ENCODE measurements at places on chromosomes 7 and 10.

DNA sequence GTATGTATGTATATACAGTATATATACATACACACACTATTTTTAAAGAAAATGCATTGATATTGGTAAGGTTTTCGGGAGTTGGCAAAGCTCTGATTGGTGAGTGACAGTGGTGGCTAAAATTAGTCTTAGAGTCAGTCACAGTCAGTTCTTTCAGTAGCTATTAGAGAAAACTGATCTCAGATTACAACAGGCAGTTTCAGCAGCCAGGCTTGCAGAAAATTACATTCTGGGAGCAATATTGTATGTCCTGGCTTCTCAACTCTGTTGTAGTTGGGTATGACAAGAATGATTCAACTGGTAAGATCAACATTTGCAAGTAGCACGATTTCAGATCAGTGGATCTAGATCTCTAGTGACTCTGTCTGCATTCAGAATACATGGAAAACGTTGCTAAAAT, 897.9 kb upstream of the AUTS2 start:
- DNase-seq = no peak

DNA sequence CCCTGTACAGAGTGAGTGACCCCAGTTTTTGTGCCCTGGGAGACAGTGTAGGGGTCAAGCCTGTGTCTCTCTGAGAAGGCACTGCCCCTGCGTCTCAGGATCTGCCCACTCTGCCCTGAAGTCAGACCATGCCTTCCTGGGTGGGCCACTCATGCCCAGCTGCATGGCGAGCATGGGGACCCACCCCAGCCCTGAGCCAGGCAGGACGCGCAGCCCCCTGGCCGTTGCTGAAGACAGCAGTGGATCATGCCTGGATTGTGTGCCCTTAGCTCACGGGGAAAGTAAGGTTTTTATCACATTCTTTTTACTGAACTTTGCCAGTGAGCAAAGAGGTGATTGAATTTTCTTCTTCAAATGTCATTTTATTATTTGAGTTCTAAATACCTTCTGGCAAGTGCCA, 66.2 kb downstream of the WDR37 start:
- DNase-seq = no peak

- DNase-seq = no peak
These were observed 27.8 kb downstream of the RHEB start for GRCh38 chr7:151491859-151492258.

- DNase-seq = no peak
These were observed 360.4 kb downstream of the PARD3 start for GRCh38 chr10:34454590-34455261.

DNA sequence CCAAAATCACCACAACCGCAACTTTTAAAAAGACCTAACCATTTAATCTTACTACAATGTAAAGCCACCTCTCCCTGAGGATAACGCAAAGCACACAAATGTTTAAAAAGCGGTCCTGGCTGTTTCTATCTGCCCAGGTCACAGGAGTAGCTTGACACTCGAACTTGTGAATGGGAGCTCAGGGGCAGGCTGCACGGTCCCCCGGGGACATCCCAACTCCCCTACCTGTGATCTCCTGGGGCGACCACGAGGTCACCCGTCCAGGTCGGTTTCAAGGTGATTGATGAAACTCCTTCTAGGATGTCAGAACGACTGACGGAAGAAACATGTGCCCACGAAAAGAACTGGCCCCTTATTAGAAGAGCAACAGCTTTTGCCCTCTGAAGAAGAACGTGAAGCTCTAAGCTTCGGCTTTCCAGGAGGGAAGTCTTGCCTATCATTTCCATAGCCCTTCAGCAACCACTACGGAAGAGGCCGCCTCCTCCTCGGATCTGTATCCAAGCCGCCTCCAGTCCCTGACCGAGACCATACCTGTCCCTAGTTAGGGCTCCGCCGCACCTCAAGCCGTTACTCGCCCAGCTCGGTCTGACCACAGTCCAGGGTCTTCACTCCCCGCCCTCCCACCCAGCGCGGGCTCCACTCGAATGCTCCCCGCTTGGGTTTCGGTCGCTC, 459 bp downstream of the CYCS start:
- peak; percentile 11 for DNase-seq

DNA sequence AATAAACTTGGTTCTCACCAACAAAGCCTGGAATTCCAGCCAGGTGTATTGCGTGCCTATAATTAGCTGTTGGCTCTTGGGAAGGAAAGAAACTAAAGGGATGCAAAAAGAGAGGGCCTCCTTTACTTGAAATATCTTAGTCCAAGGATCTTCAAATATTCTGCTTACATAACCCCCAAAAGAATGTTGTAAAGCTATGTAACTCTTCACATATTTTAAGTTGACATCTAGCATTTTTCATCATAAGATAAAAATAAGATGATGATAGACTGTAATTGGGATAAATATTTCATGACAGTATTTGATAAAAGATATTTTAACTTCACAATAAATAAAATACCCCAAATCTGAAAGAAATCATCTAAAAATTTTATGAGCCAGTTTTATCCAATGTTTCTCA, 52.5 kb upstream of the SEPTIN7 start:
- no peak for DNase-seq

DNA sequence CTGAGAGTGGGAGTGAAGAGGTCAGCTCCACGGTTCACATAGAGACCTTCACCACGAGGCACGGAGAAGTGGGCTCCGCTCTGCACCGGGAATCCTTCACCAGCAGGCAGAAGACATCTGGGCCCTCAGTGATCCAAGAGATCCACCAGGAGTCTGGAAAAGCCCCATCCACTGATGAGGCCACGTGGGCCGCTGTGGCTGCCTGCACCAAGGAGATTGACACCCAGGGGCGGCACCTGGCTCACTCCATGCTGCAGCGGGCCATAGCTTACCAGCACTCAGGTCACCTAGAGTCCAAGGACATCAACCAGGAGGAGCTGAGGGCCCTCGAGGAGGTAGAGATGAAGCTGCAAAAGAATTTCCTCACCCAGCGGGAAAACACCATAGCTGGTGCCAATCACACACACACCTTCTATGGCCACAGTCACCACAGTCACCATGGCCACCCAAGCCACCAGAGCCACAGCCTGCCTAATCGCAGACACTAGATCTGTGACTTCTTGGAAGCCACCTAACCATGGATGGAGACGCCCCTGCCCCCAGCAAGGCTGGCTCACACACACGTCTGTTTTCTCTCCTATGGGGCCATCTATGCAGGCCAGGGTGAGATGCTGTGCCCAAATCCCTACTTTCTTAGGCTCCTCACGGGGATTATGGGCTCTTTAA, 694 bp downstream of the C10orf62 start:
- no peak for DNase-seq

GRCh38 chr10:22478555-22479334, 133.4 kb downstream of the SPAG6 start:
- no peak for DNase-seq

GRCh38 chr10:27038168-27038567, 62.1 kb downstream of the ANKRD26 start:
- DNase-seq = no peak

- DNase-seq = no peak
These were observed 97.4 kb upstream of the BMPER start for GRCh38 chr7:33807779-33808482.

DNA sequence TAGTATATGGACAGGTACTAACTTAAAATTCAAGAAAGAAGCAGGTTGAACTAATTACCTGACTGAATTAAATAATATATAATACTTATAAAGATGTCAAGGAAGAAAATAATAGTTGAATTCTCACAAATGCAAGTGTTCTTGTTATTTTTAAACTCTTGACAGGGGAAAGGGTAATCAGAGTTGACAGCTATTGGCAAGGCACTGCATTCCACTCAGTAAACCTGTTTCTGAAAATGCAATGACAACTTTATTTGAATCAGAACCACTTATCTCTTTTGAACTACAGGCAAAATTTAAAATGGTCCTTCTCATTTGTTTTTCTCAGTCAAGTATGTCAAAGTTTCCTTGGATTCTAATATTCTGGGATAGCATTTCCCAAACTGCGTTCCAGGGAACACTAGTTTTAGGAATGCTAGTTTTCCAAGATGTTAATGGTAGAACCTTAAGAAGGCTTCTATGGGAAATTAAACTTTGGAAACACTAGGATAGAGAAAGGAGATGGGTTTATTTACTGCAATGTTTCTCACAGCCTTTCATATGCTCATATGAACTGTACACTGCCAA, 103.7 kb upstream of the LRRN3 start:
- no peak for DNase-seq

DNA sequence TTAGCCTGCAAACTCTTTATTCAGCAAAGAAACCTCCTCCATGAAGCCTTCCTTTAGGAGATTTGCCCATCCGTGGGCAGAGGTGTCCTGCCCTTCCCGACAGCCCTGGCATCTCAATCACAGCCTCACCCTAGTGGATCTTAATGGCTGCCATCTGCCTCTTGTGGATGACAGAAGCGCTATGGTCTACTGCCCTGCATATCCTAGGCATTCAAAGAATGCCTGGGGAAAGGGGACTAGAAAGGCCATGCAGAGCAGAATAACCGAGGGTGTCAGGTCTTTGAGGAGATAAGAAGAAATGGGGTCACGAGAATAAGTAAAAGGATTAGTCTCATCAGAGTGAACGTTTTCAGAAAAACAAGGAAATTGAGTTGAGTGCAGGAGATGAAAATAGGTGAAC, 57.7 kb upstream of the SPOCK2 start:
- DNase-seq = no peak

DNA sequence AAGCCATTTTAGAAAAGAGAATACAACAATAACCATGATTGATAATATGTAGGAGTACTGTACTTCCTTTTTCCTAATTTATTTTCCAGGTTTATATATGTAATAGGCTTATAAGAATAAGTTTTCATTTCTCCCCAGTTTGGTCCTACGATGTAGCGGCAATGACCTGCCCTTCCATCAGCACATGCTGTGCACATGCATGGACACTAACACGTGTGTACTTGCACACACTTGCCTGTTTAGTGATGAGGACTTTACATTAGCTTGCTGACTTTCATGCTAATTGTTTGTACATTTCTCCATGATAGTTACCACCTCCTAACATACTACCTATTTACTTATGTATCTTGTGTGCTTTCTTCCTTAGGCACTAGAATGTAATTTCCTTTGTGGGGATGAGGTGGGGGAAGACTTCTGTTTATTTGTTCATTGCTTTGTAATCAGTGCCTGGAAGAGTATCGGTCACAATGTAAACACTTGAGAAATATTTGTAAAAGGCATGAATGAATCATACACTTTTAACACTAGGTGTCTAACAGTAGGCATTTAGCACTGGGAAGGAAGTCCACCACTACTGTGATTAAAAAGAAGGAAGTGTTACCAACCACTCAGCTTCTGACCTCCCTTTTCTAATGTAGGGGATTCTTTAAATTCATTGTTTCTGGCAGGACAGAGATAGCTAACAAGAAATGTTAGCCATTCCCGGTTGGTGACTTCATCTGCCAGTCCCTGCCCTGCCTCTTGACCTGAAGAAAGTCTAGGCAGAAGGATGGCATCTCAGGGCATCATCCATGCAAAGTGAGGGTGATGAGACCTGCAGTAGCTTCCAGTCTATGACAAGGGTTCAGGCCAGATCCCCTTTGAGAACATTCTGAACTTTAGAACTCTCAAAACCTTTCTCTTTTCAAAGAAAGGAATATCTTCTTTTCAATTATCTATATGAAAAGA, 120.2 kb upstream of the RAB18 start:
- no peak for DNase-seq

- DNase-seq = no peak
These were observed 1.5 kb downstream of the PLEKHA8 start for GRCh38 chr7:30029696-30030095.

GRCh38 chr7:155490697-155491628, 33.0 kb downstream of the EN2 start:
- DNase-seq = no peak

DNA sequence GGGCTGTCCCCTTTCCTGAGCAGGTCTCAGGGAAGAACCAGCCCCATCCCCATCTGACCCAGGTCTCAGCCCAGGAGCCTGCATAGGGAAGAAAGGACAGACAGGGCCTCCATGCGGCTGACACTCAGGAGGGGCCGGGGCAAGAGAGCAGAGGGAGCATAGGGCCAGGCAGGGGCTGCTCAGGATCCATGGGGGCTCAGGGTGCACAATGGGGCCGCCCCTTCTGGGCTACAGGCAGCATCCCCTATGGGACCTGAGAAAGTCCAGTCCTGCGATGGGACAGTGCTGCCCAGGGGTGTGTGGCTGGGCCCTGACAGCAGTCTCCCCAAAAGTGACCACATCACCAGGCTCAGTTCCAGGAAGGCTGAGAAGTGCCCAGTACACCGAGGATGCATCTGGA, 32.7 kb upstream of the ZNF735 start:
- no peak for DNase-seq

- DNase-seq = no peak
These were observed 49.8 kb downstream of the ZMIZ1 start for GRCh38 chr10:79118286-79119202.

- DNase-seq = no peak
These were observed 48.2 kb upstream of the ODAD2 start for GRCh38 chr10:28047061-28047460.

DNA sequence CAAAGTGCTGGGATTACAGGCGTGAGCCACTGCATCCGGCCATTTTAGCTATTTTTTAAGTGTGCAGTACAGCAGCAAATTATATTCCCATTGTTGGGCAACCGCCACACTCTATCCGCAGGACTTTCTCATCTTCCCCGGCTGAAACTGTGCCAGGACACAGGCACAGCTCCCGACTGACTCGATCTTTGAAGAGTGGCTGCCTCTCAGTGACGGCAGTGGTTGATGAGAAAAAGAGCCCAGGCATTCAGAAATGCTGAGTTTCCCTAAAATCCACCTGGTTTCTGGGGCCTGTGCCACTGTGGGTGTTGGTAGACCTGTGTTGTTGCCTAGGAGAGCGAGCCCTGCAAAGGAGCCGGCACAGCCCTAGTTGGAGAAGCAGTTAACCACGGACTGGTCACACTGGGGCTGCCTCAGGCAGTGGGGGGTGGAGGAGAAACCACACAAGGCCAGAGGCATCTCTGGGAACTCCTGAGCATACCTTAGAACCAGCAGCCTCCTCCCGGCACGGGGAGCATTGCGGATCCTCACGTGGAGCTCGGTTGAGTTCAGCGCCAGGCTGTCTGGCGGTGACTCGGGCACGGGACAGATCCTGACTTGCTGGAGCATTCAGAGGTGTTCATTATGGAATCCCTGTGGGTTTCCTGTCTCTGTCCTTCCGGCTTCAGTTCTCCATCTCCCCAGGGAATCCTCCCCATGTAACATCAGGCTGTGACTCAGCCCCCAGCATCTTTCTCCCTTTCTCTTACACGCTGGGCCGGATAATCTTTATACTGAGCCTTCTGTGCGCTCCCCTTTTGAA, 16.2 kb downstream of the PFKFB3 start:
- no peak for DNase-seq

DNA sequence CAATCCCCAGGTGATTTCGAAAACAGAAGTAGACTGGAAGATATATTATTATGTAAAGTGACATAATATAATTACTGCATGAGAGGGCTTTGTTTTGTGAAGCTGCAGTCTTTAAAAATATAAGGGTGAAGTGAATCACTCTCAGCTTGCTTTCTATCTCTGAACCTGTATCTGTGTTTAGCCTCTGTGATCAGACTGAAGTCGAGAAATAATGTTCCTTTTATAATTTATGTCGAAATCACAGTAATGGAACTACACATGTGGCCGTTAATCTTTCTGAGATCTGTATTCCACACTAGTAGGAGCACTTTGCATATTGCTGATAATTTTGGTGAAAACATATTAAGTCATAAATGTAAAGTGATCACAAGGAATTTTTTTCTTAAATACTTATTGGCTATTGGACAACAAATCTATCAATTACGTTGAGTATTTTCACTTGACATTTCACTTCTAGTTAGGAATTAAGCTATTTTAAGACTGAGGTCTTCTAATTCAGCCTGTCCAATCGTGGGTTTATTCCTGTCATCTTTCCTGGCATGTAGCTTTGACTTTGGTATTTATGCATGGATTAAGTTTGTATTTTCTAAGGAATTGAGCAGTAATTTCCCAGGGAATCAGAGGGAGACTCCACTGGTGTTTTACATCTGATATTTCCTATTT, 268.2 kb upstream of the POT1 start:
- DNase-seq = no peak

Measured in activated CD4-positive, alpha-beta T cell treated with anti-CD3 and anti-CD28 coated beads, Interleukin-2, amount 50 U/mL, for 24 hours (primary cell).